Mesothelial cell of epicardium (in vitro differentiated cells): ENCODE measurements at places on chromosomes 6 and 20.

DNA sequence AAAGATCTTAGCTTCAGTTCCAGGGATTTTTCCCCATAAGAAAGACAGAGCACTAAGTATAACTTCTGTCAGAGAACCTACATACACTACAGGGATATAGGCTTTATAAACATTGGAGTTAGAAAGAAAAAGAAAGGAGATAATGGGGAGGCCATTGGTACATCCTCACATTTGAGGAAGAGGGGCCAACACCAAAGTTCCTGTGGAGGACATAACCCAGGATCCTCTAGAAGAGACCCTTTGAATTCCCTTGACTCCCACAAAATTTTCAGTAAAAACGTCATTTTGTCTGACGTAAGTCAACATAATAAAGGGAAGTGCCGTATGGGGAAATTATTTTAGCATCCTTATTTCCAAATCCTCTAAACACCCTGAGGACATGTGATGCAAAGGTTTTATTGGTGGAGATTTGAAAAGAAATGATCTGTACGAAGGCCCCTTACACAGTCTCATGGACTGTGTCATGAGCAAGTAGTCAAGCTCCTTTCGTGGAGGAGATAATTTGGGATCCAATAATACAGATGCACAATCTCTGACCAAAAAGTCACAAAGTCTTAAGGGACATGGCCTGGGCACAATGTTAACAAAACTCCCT lies 33.2 kb downstream of the HLA-DRA start:
- no peak for DNase-seq

GRCh38 chr20:54070187-54070987 lies at the start of gene BCAS1:
TSS of gene BCAS1 (minus strand) at chr20:54070594. CDS start at chr20:54058718, 11,876 bp downstream.
- DNase-seq = no peak

DNA sequence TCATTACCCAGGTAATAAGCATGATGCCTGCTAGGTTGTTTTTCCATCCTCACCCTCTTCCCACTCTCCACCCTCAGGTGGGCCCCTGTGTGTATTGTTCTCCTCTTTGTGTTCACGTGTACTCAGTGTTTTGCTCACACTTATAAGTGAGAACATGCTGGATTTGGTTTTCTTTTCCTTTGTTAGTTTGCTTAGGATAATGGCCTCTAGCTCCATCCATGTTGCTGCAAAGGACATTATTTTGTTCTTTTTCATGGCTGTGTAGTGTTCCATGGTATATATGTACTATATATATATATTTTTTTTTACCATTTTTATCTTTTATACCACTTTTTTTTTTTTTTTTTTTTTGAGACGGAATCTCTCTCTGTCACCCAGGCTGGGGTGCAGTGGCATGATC lies 71.9 kb downstream of the RSPH3 start:
- DNase-seq = no peak

DNA sequence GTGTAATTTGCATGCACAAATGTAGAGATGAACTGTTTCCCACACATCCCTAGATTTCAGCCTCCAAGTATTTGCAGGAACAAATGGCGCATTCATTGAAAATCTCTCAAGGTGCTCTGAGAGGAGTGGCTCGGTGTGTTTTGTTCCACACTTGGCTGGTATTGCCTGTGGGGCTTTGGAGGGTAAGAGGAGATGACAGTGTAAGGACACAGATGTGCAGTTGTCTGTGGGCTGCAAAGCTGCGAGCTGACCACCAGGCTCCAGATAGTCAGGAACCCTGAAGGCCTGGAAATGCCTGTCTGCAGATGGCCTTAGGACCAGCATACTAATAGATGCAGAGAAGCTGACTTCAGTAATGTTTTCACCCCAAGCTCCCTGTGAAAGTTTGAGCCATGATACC lies 57.7 kb upstream of the PBOV1 start:
- no peak for DNase-seq

- DNase-seq = no peak
Observed at GRCh38 chr6:89007209-89008000, 44.0 kb upstream of the RNGTT start.

- no peak for DNase-seq
Observed at GRCh38 chr20:45368221-45368980, 5.4 kb downstream of the SYS1 start.

DNA sequence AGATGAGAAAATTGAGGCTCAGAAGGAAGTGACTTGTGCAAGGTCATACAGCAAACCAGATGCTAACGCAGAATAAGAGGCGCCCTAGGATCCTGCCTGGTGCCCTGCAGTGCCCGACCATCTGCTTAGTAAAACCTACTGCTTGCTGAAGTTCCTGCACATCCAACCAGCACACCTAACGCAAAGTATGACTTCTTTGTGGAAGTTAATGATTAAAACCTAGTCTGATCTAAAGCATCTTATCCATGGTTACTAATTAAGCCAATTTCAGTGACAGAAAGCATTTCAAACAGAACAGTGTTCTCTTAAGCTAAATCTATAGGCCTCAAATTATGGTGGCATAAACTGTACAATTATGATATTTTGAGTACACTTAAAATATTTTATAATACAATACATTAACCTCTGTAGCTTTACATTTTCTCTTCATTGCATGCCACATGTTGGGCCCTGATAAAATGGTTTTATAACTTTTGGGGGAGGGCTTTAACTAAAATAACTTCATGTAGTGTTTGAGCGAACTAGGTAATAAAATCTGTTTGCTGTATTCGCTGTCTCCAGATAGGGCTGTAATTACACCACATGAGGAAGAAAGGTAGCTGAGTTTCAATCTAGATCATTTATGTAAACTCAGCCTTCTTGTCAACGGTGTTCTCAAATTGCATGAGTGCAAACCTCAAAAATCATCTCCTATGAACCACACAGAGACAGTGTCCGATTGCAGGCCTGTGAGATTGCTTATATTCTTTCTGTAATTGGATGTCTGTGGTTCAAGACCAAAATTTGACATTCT lies 37.5 kb upstream of the BEND3 start:
- no peak for DNase-seq

GRCh38 chr6:15623276-15624116 lies 39.3 kb downstream of the DTNBP1 start:
- DNase-seq = no peak

DNA sequence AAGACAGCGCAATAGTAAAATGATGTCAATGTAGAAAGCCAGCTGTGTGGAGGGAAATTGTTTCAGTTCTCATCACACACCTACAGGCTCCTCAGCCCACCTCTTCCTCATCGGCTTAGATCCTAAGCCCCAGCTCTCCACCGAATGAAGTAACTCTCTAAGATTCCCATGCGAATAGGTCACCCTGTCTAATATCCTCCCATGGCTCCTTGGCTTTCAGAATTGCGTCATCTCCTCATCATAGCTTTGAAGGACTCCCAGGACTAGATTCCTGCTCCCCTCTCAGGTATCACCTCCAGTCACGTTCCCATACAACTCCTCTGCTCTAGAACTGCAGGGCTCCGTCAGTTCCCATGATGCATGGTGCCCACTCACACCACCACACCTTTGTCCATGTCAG lies 16.2 kb upstream of the SLC22A16 start:
- no peak for DNase-seq

DNA sequence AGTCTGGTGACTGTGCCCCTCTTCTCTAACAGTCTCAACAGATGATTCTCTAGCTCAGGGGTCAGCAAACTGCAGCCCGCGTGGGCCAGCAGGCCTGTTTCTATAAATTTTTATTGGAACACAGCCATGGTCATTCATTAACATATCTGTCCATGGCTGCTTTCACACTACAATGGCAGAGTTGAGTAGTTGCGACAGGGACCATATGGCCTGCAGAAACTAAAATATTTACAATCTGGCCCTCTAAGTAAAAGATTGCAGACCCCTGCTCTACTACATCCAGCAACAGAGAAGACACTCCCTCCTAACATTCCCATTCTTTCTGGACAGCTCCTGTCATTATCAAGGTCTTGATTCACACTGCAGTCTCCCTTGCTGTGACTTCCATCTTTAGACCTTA lies 45.2 kb downstream of the PLAGL2 start:
- no peak for DNase-seq

DNA sequence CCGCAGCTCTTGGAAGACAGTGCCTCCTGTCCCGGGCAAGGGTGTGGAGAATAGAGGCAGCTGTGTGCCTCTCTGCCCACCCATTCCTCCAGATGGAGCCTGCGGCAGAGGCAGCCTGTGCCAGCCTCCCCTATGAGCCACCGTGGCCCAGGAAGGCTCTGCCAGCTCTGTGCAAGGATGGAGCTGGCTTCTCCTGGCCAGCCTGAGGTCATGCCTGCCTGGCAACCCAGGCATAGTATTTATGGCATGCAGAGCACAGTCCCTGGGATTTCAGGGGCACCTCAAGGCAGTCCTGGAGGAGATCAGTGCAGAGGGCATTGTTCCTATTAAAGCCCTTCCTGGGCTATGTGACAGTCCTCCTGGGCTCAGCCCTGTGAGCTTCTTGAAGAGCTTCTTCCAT lies 1.5 kb downstream of the EPB41L1 start:
- no peak for DNase-seq

GRCh38 chr6:105080279-105080678 lies 99.5 kb downstream of the POPDC3 start:
- DNase-seq = no peak

DNA sequence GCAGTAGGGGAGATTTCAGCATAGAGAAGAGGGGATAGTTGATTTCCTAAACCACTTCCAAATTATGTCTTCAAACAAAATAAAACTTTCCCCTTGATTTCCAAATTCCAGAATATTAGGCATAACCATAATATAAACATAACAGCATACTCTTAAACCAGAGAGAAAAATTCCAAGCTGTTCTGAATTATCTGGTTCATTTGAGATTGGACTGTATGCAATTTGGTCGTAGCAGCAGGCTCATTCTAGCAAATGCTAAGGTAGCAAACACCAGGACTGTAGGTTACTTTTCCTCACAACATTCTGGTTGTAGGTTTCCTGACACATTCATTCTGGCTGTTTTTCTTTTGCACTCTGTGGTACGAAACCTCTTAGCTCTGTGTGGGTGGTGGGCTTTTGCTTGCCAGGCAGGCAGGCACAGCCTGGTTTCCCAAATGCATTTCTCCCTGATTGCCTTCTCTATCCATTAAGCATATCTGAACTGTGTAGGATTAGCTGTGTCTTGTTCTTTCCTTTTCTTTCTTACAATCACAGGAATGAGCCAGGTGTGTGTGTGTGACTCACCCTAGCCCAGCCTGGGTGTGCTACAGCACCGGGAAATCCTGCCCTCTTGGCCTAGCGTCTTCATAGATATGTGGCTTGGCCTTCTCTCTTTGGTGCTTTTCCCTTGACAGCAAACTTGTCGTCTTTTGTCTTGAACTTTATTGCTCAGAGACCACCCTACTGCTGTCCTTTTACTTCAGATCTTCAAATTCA lies 77.1 kb downstream of the JARID2 start:
- no peak for DNase-seq

DNA sequence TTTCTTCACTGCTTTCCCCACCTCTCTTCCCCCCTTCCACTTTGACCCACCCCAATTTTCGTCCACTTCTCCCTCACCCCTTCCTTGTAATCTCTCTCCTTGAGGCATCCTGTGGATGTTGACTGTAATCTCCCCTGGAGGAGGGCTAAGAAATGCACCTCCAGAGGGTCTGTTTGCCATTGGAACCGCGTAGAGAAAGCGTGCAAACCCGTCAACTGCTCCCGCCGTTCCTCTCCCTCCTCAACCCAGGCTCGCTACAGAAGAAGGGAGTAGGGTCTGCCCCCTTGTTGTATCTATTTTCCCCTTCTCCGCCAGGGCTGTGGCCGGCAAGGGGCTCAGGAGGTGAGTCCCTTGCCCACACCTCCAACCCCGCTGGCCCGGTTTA lies 502 bp upstream of the HTR1E start:
- DNase-seq = no peak

GRCh38 chr20:6074145-6074561 lies 20.3 kb upstream of the LRRN4 start:
- no peak for DNase-seq

DNA sequence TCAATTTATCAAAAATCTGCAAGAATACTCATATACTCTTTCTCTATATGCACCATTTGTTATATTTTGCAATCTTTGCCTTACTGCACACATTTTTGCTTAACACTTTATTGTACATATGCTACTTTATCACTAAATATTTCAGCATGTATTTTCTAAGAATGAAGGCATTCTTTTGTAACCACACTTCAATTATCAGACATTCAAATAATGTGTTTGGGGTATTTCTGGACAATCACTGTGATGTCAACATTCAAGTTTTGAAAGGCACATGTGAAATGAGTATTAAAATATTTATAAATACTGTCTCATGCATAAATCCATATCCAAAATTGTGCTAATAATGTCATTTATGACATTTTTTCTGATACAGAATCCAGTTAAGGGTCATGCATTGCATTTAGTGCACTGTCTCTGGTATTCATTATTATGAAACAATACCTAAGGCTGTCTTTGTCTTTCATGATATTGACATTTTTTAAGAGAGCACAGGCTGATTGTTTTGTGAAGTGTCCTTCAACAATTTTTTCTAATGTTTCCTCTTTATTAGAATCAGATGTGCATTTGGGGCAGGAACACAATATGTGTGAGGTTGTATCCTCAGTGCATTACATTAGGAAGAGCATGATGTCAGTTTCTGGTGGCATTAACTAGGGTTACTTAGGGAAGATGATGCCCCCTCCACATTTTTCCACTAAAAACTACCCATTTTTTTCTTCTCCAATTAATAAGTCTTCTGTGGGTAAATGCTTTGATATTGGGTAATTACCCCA lies 105.7 kb downstream of the MTFR2 start:
- DNase-seq = no peak

GRCh38 chr6:106381881-106382280 lies 21.4 kb downstream of the CRYBG1 start:
- no peak for DNase-seq

GRCh38 chr20:34033903-34034302 lies 40.2 kb downstream of the RALY start:
- no peak for DNase-seq

DNA sequence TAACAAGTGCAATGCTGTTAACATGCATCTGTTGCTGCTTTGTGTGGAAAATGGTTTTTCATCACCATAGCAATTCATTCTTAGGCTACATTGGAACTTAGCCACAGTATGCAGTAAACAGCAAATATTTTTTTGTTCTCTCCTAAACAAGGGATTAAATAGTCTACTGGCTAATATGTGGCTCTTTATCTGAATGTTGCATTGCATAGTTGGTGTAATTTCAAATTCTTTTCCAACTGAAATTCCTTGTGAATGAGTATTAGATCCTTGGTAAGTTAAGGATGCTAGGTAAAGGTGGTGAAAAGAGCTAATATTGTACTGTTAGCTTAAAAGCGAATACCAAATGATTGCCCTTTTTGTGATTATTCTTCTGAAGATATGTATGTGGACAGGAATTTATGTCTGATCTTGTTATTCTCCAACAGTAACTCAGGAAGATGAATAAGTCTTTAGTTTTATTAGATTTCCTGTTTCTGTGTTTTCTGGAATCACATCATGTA lies 958 bp downstream of the MLIP start:
- DNase-seq = no peak

GRCh38 chr6:145003145-145003544 lies 718.0 kb downstream of the UTRN start:
- DNase-seq = no peak
